ENCODE measurements at places on chromosomes 7 and 10. TPM values are rescaled to one million over a fixed set of nuclear protein-coding genes. Genes with fewer than 3 reads are reported as not detected.
A peak's percentile ranks its signal among the peaks of the same experiment; 100 is the strongest.

GRCh38 chr7:74033372-74034311 lies 5.7 kb downstream of the ELN start:
- peak; percentile 95 for DNase-seq
- H3K27ac ChIP-seq, result peak overlapping the region; percentile 94
- no peaks in the 10 kb centered on the region for H3K4me1 ChIP-seq
- peak overlapping the region; percentile 9 for H3K4me3 ChIP-seq
- H3K27me3 ChIP-seq, result no peaks in the 10 kb centered on the region

- H3K36me3 ChIP-seq, result no peaks in the 10 kb centered on the region
- no peaks in the 10 kb centered on the region for H3K4me1 ChIP-seq
- peaks cover 2% of the 10 kb centered on the region for H3K27me3 ChIP-seq
- peak overlapping the region; percentile 41 for H3K4me3 ChIP-seq
- no peak for DNase-seq
- H3K27ac ChIP-seq, result no peak overlapping the region
Observed at GRCh38 chr10:100745882-100746783, 751 bp downstream of the PAX2 start.

DNA sequence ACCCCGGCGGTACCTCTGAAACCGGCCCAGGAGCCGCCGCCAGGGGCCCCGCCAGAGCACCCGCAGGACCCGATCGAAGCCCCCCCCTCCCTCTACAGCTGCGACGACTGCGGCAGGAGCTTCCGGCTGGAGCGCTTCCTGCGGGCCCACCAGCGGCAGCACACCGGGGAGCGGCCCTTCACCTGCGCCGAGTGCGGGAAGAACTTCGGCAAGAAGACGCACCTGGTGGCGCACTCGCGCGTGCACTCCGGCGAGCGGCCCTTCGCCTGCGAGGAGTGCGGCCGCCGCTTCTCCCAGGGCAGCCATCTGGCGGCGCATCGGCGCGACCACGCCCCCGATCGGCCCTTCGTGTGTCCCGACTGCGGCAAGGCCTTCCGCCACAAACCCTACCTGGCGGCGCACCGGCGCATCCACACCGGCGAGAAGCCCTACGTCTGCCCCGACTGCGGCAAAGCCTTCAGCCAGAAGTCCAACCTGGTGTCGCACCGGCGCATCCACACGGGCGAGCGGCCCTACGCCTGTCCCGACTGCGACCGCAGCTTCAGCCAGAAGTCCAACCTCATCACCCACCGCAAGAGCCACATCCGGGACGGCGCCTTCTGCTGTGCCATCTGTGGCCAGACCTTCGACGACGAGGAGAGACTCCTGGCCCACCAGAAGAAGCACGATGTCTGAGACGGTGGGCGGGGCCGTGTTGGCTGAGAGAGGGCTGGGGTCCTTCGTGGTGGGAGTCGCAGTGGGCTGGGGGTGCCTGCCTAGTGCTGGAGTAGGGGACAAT lies 3.8 kb downstream of the REPIN1 start:
- H3K4me1 ChIP-seq, result no peaks in the 10 kb centered on the region
- no peak overlapping the region for H3K4me3 ChIP-seq
- no peak for DNase-seq
- no peak overlapping the region for H3K27ac ChIP-seq
- no peaks in the 10 kb centered on the region for H3K36me3 ChIP-seq

DNA sequence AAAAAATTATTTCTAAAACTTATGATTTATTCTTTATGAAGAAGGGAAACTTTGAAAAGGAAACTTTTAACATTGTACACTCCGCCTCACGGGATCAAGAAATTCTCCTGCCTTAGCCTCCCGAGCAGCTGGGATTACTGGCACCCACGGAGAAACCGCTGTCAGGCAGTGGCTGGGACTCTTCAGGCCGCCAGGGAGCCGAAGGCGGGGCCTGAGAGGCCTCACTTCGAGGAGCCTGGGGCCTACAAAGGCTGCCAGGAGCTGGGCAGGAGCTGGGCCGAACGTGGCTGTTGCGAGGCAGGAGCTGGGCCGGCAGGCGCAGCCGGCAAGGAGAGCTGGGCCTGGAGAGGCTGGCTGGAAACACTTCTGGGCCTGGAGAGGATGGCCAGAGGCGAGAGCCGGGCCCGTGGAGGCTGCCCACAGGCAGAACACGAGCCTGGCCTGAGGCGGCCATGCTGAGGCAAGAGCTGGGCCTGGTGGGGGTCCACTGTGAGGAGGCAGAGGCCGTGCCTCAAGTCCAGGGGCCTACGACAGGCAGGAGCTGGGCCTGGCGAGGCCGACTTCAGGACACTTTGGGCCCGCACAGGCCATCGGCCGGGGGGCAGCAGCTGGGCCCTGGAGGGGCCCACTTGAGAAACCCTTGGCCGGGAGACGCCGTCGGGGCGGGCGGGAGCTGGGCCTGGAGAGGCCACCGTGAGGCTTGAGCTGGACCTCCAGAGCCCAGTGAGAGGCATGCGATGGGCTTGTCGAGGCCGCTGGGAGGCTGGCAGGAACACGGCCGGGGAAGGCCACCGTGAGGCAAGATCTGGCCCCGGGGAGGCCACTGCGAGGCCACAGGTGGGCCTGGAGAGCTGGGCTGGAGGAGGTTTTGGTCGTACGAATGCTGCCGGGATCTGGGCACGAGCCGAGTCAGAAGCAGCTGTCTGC lies 23.7 kb downstream of the MDH2 start:
- peaks cover 2% of the 10 kb centered on the region for H3K36me3 ChIP-seq
- H3K27me3 ChIP-seq, result no peaks in the 10 kb centered on the region
- H3K4me1 ChIP-seq, result no peaks in the 10 kb centered on the region
- no peak overlapping the region for H3K4me3 ChIP-seq
- no peak for DNase-seq
- no peak overlapping the region for H3K27ac ChIP-seq

- no peaks in the 10 kb centered on the region for H3K4me1 ChIP-seq
- H3K36me3 ChIP-seq, result no peaks in the 10 kb centered on the region
- no peak overlapping the region for H3K4me3 ChIP-seq
- no peak overlapping the region for H3K27ac ChIP-seq
Observed at GRCh38 chr7:12827219-12827821, 139.9 kb downstream of the ARL4A start.

GRCh38 chr10:79436066-79436849 lies 9.2 kb downstream of the ZCCHC24 start:
- H3K36me3 ChIP-seq, result no peaks in the 10 kb centered on the region
- no peak for DNase-seq
- no peak overlapping the region for H3K27ac ChIP-seq
- no peaks in the 10 kb centered on the region for H3K4me1 ChIP-seq
- no peaks in the 10 kb centered on the region for H3K27me3 ChIP-seq

GRCh38 chr10:120005207-120006201 lies 113.0 kb downstream of the SEC23IP start:
- H3K36me3 ChIP-seq, result no peaks in the 10 kb centered on the region
- no peaks in the 10 kb centered on the region for H3K27me3 ChIP-seq
- DNase-seq, result no peak
- no peak overlapping the region for H3K27ac ChIP-seq

GRCh38 chr7:140074780-140075179 lies 12.0 kb upstream of the PARP12 start:
- no peaks in the 10 kb centered on the region for H3K27me3 ChIP-seq
- no peak overlapping the region for H3K27ac ChIP-seq
- H3K4me3 ChIP-seq, result no peak overlapping the region
- no peaks in the 10 kb centered on the region for H3K4me1 ChIP-seq
- no peak for DNase-seq

GRCh38 chr10:70561558-70561957 lies 41.0 kb downstream of the PRF1 start:
- H3K36me3 ChIP-seq, result no peaks in the 10 kb centered on the region
- H3K4me1 ChIP-seq, result no peaks in the 10 kb centered on the region
- no peak overlapping the region for H3K4me3 ChIP-seq
- peak; percentile 49 for DNase-seq
- no peaks in the 10 kb centered on the region for H3K27me3 ChIP-seq

- no peaks in the 10 kb centered on the region for H3K36me3 ChIP-seq
- no peak overlapping the region for H3K4me3 ChIP-seq
- no peaks in the 10 kb centered on the region for H3K4me1 ChIP-seq
- H3K27ac ChIP-seq, result no peak overlapping the region
- no peak for DNase-seq
Observed at GRCh38 chr10:36171556-36171952, 529.5 kb upstream of the FZD8 start.

- H3K27ac ChIP-seq, result no peak overlapping the region
- H3K36me3 ChIP-seq, result no peaks in the 10 kb centered on the region
- H3K4me1 ChIP-seq, result no peaks in the 10 kb centered on the region
- no peak for DNase-seq
- H3K4me3 ChIP-seq, result no peak overlapping the region
- no peaks in the 10 kb centered on the region for H3K27me3 ChIP-seq
Observed at GRCh38 chr7:155833651-155834050, 21.4 kb upstream of the SHH start.

- H3K4me3 ChIP-seq, result no peak overlapping the region
- H3K27me3 ChIP-seq, result no peaks in the 10 kb centered on the region
- no peak for DNase-seq
- H3K27ac ChIP-seq, result no peak overlapping the region
- no peaks in the 10 kb centered on the region for H3K36me3 ChIP-seq
Observed at GRCh38 chr7:41887416-41887815, 184.5 kb upstream of the INHBA start.

DNA sequence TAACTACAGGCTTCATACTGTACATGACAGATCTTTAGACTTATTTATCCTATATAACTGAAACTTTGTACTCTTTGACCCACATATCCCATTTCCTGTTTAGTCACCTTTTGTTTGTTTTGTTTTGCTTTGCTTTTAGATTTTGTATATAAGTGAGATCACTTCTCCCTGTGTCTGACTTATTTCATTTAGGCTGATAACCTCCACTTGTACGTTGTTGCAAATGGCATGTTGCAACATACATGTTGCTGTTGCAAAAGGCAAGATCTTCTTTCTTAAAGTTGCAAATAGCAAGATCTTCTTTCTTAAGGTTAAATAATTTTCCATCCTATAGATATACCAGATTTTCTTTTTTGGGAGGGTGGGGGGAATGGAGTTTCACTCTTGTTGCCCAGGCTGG lies 341.5 kb downstream of the OTUD1 start:
- no peaks in the 10 kb centered on the region for H3K36me3 ChIP-seq
- H3K27me3 ChIP-seq, result no peaks in the 10 kb centered on the region
- H3K4me1 ChIP-seq, result no peaks in the 10 kb centered on the region
- no peak overlapping the region for H3K27ac ChIP-seq
- no peak for DNase-seq
- no peak overlapping the region for H3K4me3 ChIP-seq

GRCh38 chr7:1564603-1565022 lies 5.2 kb downstream of the PSMG3 start:
- H3K36me3 ChIP-seq, result peaks cover 1% of the 10 kb centered on the region
- no peak overlapping the region for H3K4me3 ChIP-seq
- H3K27ac ChIP-seq, result no peak overlapping the region
- no peaks in the 10 kb centered on the region for H3K4me1 ChIP-seq

GRCh38 chr10:75733135-75733890 lies 301.9 kb downstream of the LRMDA start:
- no peak overlapping the region for H3K4me3 ChIP-seq
- DNase-seq, result no peak
- H3K4me1 ChIP-seq, result no peaks in the 10 kb centered on the region
- no peak overlapping the region for H3K27ac ChIP-seq
- no peaks in the 10 kb centered on the region for H3K27me3 ChIP-seq
- no peaks in the 10 kb centered on the region for H3K36me3 ChIP-seq

DNA sequence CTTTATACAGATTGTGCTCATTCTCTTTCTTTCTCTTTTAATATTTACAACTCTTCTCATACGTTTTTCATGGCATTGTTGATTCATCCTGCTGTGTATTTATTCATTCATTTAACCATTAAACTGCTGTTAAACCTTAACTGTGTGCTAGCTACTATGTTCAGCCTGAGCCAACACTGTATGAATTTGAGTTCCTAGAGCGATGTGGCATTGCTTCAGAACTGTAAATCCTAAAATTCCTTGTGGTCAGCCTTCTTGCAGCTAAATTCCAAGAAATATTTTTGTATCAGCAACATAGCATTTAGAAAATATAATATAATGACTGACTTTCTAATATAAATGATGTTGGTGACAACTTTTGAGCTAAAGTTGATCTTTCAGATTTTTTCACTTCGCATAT lies 184.7 kb upstream of the FZD1 start:
- H3K36me3 ChIP-seq, result no peaks in the 10 kb centered on the region
- no peak for DNase-seq
- no peaks in the 10 kb centered on the region for H3K4me1 ChIP-seq
- no peak overlapping the region for H3K4me3 ChIP-seq

DNA sequence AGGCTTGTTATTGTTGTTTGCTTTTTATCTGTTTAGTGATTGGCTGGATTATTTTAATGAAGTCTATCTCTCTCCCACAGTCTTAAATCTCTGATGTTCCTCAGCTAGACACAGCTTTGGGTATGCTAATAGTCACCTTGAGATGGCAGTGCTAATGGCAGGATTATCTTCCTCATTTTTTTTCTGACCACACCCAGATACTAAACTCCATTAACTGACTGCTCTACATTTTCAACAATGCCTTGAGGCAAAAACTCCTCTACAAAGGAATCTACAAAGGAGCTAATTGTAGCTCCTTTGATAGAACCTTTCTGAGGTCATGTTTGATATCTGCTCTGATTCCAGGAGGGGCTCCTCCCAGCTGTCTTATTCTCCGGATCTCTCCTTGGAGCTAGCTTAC lies 122.6 kb downstream of the HBP1 start:
- no peaks in the 10 kb centered on the region for H3K27me3 ChIP-seq
- H3K36me3 ChIP-seq, result no peaks in the 10 kb centered on the region
- H3K4me1 ChIP-seq, result no peaks in the 10 kb centered on the region
- H3K4me3 ChIP-seq, result no peak overlapping the region
- H3K27ac ChIP-seq, result no peak overlapping the region

DNA sequence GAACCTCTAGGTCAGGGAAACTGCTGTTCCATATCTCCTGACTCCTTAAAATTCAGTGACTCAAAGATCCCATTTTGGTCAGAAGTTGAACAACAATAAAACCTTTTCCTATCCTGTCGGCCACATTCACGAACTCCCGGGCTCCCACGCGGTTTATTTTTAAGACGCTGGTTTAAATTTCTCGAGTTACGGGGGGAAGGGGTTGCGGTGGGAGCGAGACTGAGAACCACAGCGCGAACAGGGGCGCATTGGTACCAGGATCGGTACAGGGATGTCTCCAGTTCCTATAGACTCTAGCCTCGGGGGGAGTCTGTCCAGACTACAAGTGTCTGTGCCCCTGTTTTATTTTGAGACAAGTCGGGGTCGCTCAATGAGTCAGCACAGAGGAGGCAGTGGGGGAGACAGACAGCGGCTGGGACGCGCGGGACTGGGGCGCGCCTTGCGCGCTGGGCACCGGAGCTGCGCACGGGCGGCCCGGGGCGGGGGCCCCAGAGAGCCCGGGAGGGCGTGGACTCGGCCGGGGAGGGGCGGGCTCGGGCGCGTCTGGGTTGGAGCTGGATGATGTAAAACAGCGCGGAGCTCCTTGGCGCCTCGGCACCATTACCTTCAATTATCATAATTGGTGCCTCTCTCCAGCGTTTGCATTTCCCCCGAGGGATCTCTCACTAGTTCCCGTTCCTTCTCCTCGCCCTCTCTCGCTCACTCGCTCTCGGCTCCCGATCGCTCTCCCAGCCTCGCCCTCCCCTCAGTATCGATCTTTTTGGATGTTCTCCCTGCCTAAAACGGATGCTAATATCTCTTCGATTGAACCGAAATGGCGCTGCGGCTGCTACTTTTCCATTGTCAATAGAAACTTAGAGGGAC lies 8.7 kb upstream of the BAMBI start:
- no peak overlapping the region for H3K27ac ChIP-seq
- H3K4me1 ChIP-seq, result no peaks in the 10 kb centered on the region
- no peaks in the 10 kb centered on the region for H3K27me3 ChIP-seq
- DNase-seq, result peak; percentile 91

GRCh38 chr10:129057856-129058663 lies 409.0 kb upstream of the MGMT start:
- H3K36me3 ChIP-seq, result no peaks in the 10 kb centered on the region
- H3K27ac ChIP-seq, result no peak overlapping the region
- DNase-seq, result no peak
- H3K27me3 ChIP-seq, result no peaks in the 10 kb centered on the region
- no peaks in the 10 kb centered on the region for H3K4me1 ChIP-seq

The KCNH2 gene
- polyA plus RNA-seq, result 0.23 TPM

The TRDMT1 gene
- 5.2 TPM for polyA plus RNA-seq

The ZNF503 gene
- polyA plus RNA-seq, result 22.1 TPM

Measured in aorta (tissue), 5 donors.